ENCODE measurements at places on chromosomes 5 and 9.

DNA sequence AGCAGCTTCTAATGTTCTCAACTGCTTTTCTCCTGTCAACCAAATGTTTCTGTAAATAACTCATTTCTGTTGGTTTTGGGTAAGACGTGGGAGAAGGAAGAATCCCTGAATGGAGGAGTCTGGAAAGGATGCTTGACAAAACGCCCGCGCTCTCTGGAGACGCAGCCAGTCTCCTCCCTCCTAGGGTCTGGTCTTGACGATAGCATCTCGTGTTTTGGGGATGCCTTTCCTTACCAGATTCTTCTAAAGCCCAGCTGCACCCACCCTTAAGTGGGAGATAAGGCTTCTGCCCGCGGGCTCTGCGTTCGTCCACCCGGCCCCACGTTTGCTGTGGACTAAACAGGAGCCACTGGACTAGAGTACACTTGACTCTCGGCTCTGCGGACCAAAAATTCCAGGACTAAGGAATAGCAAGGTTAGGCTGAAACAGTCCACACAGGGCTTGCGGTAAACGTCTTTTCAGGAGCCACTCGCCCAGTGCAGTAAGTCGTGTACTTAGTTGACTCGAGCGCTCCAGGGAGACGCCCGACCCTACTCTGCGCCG is 491 bp upstream of the CTSL start:
- DNase-seq, result peak; percentile 18

GRCh38 chr5:126527892-126528291 is 67.1 kb downstream of the ALDH7A1 start:
- no peak for DNase-seq

- no peak for DNase-seq
Observed at GRCh38 chr5:170885809-170886208, 24.0 kb downstream of the RANBP17 start.

DNA sequence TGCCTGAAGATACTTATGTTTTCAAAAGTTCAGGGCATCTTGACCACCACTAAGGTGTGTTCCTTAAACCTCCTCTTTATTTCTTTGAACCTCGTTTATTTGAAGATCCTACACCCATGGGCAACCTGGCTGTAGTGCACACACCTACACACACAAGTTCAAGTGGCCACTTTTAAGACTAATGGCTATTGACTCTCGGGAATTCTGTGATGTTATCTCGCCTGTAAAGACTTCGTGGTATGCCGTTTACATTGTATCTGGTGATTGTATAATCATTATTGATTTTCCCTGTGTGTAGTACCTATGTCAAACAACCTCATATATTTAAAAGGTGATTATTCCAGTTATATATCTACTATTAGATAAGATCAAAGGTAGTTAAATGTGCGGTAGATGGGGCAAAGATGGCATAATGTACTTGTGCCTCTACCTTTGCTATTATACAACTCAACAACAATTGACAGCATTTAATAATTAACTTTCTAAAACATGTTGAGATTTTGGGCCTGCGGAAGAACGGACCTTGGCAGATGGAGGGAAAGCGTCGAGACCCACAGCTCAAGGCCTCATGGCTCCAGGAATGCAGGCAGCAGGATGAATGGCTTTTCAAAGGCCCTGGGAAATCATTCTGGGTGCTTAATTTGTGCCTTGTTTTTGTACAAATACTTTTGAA is 51.4 kb upstream of the IRX2 start:
- no peak for DNase-seq

DNA sequence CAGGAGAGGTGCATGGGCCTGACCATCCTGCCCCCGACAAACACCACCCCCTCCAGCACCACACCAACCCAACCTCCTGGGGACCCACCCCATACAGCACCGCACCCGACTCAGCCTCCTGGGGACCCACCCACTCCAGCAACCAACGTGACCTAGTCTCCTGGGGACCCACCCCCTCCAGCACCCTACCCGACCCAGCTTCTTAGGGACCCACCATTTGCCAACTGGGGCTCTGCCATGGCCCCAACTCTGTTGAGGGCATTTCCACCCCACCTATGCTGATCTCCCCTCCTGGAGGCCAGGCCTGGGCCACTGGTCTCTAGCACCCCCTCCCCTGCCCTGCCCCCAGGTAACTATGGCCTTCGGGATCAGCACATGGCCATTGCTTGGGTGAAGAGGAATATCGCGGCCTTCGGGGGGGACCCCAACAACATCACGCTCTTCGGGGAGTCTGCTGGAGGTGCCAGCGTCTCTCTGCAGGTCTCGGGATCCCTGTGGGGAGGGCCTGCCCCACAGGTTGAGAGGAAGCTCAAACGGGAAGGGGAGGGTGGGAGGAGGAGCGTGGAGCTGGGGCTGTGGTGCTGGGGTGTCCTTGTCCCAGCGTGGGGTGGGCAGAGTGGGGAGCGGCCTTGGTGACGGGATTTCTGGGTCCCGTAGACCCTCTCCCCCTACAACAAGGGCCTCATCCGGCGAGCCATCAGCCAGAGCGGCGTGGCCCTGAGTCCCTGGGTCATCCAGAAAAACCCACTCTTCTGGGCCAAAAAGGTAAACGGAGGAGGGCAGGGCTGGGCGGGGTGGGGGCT is 4.6 kb downstream of the CEL start:
- DNase-seq, result no peak

GRCh38 chr5:42950456-42951292 is 89.4 kb downstream of the ANXA2R start:
- DNase-seq, result no peak

- DNase-seq, result no peak
Observed at GRCh38 chr9:27545471-27545870, 15.9 kb upstream of the MOB3B start.

All from mucosa of descending colon (tissue), 3 donors.